ENCODE measurements at places on chromosomes 16 and 17. TPM values are rescaled to one million over a fixed set of nuclear protein-coding genes. Genes with fewer than 3 reads are reported as not detected.

MYCBPAP gene
- total RNA-seq, result 1.3 TPM

RDM1 gene
- 1.2 TPM for total RNA-seq

CLEC10A gene
- total RNA-seq, result 5.0 TPM

SLC5A11 gene
- not detected for total RNA-seq

KRT31 gene
- total RNA-seq, result 0.16 TPM

UTS2R gene
- total RNA-seq, result not detected

TBX6 gene
- 0.79 TPM for total RNA-seq

TBX21 gene
- 0.11 TPM for total RNA-seq

ZNRF1 gene
- 13.4 TPM for total RNA-seq

MPHOSPH6 gene
- 29.4 TPM for total RNA-seq

FAM171A2 gene
- 5.7 TPM for total RNA-seq

ITGB4 gene
- total RNA-seq, result 22.4 TPM

KRTAP1-4 gene
- total RNA-seq, result not detected

TCAP gene
- 3.3 TPM for total RNA-seq

WNT3 gene
- total RNA-seq, result 0.90 TPM

LYRM9 gene
- total RNA-seq, result 8.0 TPM

FA2H gene
- total RNA-seq, result 0.26 TPM

CES3 gene
- total RNA-seq, result not detected
